Inflammatory macrophage (primary cell): ENCODE measurements at places on chromosomes 7 and 10.

DNA sequence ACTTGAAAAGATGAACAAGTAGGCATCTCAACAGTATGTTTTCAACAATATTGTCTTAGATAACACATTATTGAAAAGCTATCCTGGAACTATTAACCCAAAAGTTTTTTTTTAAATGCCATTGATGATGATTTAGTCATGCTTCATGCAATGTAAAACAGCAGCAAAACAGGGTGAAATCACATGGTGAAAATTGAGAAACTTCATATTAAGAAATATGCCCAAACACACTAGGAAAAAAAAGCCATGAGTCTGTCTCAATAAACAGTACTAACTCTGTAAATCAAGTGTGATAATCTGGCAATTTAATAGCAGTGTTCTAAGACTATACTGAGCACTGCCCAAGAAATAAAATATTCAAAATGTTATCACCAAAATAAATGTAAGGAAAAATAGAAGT lies 613.1 kb downstream of the KCNMA1 start:
- peak; percentile 74 for DNase-seq

DNA sequence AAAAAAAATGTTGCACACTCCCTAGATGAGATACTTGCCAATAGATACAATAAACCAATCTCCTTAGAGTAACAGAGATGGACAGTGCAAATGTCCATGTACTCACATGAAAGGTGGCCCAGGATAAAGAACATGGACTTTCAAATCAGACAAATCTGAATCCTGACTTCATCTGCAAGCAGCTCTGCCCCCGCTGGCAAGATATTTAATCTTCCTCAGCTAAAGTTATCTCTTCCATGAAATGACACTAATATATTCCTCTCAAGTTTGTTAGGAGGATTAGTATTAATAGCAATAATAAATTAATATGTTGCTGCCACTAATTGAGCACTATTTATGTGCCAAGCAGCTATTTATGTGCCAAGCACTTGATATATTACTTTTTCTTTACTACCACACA lies 148.6 kb upstream of the YAE1 start:
- DNase-seq, result no peak

DNA sequence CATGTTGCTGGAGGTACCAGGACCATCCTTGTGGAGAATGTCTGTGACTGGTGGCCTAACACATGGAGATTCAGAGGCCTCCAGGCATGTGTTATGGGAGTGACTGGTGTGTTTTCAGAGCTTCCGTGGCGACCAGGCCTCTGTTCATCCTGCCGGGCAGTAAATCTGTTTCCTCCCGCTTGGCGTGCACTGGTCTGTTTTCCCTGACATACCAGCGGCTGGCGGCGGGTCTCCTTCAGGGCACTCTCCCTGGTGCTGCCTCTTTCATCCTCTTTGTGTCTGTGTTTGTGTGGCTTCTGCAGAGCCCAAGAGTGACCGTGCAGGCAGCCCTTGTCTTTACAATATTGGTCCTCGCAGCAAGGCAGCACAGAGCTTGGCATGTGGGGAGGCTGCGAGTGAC lies 385.1 kb upstream of the MKI67 start:
- no peak for DNase-seq

GRCh38 chr10:86556933-86557649 lies 35.5 kb upstream of the WAPL start:
- no peak for DNase-seq

GRCh38 chr7:74083117-74083876 lies at the start of gene LIMK1:
TSS of gene LIMK1 (plus strand) at chr7:74083804. CDS start at chr7:74083991, 187 bp downstream.
- peak; percentile 77 for DNase-seq
